Heart left ventricle (tissue), 16 donors: ENCODE measurements at places on chromosomes 5 and 9. TPM values are rescaled to one million over a fixed set of nuclear protein-coding genes. Genes with fewer than 3 reads are reported as not detected.
A peak's percentile ranks its signal among the peaks of the same experiment; 100 is the strongest.

- H3K27ac ChIP-seq, result no peak overlapping the region
- no peak overlapping the region for H3K4me3 ChIP-seq
- H3K36me3 ChIP-seq, result no peaks in the 10 kb centered on the region
- no peak for DNase-seq
- H3K27me3 ChIP-seq, result no peaks in the 10 kb centered on the region
These were observed 13.4 kb upstream of the PCSK5 start for GRCh38 chr9:75876999-75877640.

Gene FAM53C
- polyA plus RNA-seq, result 18.3 TPM

Gene ADAMTS16
- not detected for polyA plus RNA-seq

DNA sequence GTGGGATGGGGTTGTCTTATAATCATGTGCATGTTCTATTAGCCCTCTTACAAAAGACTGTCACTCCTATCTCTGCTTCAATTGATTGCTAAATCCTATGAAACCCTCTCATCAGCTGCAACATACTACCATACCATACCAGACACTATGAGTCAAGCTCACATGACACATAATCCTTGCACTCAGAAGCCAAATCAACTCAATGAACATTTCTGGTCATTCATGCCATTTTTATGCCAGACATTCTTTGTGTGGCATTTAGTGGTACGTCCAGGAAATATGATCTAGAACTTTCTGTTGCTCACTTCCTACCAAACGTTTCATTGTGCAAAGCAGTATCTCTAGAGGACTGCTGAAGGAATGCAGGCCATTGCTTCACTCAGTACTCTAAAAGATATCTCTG lies 159.2 kb upstream of the GNA14 start:
- no peaks in the 10 kb centered on the region for H3K36me3 ChIP-seq
- no peak for DNase-seq
- H3K27ac ChIP-seq, result no peak overlapping the region
- H3K4me3 ChIP-seq, result no peak overlapping the region

Gene SPATA31A3
- not detected for polyA plus RNA-seq

DNA sequence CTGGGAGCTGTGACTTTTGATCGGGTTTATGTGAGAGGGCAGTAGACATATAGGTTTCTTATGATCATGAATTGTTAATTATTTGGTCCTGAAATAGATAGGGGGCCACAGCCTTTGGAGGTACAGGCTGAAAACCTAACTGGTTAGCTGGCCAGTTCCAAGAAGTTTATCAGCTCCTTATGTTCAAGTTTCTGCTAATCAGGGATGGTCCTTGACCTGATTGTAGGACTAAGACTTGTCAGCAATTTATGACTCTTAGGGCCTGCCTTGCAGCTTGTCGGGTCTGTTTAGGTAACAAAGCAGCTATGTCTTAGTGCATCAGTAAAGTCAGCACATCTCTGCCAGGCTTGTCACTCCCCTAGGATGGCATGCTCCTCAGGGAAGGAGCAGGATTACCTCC lies 151.8 kb upstream of the RUSC2 start:
- no peak for DNase-seq
- peaks cover 8% of the 10 kb centered on the region for H3K36me3 ChIP-seq
- H3K27ac ChIP-seq, result no peak overlapping the region
- peaks cover 17% of the 10 kb centered on the region for H3K4me1 ChIP-seq

GRCh38 chr9:134644725-134645606 lies 3.4 kb downstream of the COL5A1 start:
- no peaks in the 10 kb centered on the region for H3K27me3 ChIP-seq
- H3K4me3 ChIP-seq, result peak overlapping the region; percentile 51
- peak; percentile 69 for DNase-seq
- H3K4me1 ChIP-seq, result peaks cover 38% of the 10 kb centered on the region
- H3K27ac ChIP-seq, result peak overlapping the region; percentile 42

GRCh38 chr5:10729320-10730042 lies 31.6 kb downstream of the DAP start:
- peaks cover 7% of the 10 kb centered on the region for H3K36me3 ChIP-seq
- peak overlapping the region; percentile 6 for H3K27ac ChIP-seq
- H3K4me1 ChIP-seq, result peaks cover 11% of the 10 kb centered on the region
- H3K27me3 ChIP-seq, result no peaks in the 10 kb centered on the region

GRCh38 chr9:77947651-77948050 lies 84.0 kb downstream of the GNAQ start:
- H3K4me3 ChIP-seq, result no peak overlapping the region
- no peaks in the 10 kb centered on the region for H3K27me3 ChIP-seq
- H3K27ac ChIP-seq, result no peak overlapping the region

- no peak for DNase-seq
- H3K27ac ChIP-seq, result no peak overlapping the region
- no peak overlapping the region for H3K4me3 ChIP-seq
- no peaks in the 10 kb centered on the region for H3K27me3 ChIP-seq
These were observed 64.8 kb upstream of the PLCXD3 start for GRCh38 chr5:41575110-41575779.

GRCh38 chr5:143968071-143968878 lies 156.3 kb downstream of the HMHB1 start:
- no peaks in the 10 kb centered on the region for H3K36me3 ChIP-seq
- H3K27ac ChIP-seq, result no peak overlapping the region
- no peaks in the 10 kb centered on the region for H3K27me3 ChIP-seq
- no peak overlapping the region for H3K4me3 ChIP-seq
- no peak for DNase-seq

DNA sequence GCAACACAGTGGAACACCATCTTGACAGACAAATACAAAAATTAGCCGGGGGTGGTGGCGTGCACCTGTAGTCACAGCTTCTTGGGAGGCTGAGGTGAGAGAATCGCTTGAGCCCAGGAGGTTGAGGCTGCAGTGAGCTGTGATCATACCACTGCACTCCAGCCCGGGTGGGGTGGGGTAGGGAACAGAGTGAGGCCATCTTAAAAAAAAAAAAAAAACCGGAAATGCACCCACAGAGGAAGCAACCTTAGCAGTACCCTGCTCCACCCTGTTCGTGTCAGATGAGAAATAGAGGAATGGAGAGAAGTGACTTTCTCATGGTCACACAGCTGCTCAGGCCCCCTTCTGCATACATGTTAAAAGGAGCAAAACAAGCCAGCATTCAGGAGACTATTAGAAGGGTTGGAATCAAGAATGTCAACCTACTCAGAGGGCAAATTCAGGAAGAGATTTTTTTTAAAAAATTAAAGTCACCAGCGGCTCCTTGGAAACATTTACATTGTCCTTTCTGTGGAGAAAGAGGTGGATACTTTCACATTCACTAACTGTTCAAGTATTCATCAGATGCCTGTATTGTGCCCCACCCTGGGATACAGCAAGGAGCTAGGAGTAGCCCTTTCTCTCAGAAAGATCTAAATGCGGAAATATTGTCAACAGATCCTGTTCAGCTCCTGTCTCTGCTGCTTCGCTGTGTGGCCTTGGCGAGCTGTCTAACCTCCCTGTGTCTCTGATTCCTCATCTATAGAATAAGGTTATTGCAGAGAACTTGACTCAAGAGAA lies 41.0 kb downstream of the CYFIP2 start:
- no peak overlapping the region for H3K27ac ChIP-seq
- no peak for DNase-seq
- no peak overlapping the region for H3K4me3 ChIP-seq
- H3K36me3 ChIP-seq, result no peaks in the 10 kb centered on the region
- H3K4me1 ChIP-seq, result no peaks in the 10 kb centered on the region
- no peaks in the 10 kb centered on the region for H3K27me3 ChIP-seq

DNA sequence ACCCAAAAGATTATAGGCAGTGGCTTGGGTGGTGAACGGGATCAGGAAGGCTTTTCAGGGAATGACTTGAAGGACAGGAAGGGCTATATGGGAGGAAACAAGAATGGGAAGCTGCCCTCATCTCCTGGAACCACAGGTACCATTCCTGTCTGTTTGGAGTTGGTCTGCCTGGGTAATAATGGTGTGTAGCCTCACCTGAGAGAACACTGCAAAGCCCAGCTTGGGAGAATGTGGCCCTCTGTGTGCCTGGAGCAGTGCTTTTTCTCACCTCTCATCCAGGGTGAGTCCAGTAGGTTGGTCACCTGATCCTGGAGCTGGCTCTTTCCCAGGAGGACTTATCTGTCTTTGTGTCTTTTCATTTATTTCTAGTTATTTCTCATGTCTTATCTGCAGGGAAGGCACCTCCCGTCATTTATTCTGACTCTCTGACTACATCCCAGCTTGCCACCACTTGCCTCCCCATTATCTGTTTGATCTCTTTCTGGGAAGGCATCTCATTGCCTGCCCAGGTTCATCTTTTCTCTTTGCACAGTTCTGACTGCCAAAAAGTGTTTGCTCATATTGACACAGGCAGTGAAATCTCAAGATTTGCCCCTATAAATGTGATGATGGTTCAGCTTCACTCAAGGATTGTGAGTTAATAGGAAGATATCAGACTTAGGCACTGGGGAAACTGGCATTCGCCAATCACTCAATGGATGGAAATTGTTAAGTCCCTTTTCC lies 22.5 kb upstream of the OR2S2 start:
- H3K36me3 ChIP-seq, result no peaks in the 10 kb centered on the region
- no peak overlapping the region for H3K27ac ChIP-seq
- H3K4me3 ChIP-seq, result no peak overlapping the region
- no peaks in the 10 kb centered on the region for H3K4me1 ChIP-seq
- H3K27me3 ChIP-seq, result no peaks in the 10 kb centered on the region

DNA sequence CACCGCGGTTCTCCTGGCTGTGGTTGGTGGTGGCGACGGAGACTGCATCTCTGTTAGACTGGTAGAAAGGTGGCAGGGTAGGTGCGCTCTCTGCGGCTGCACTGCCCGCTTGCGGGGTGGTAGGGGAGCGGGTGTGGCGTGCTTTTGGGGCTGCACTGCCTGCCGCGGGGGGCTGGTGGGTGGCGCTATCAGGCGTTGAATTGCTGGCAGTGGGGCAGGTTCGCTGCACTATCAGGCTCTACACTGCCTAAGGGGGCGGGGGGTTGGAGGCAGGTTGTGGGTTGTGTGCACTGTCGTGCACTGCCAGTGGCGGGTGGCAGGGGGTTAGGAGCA lies 21.0 kb upstream of the TRIM52 start:
- H3K27me3 ChIP-seq, result no peaks in the 10 kb centered on the region
- DNase-seq, result no peak
- no peak overlapping the region for H3K27ac ChIP-seq
- no peaks in the 10 kb centered on the region for H3K4me1 ChIP-seq

Gene ORM2
- polyA plus RNA-seq, result not detected

Gene PCDHGA1
- polyA plus RNA-seq, result 1.3 TPM

DNA sequence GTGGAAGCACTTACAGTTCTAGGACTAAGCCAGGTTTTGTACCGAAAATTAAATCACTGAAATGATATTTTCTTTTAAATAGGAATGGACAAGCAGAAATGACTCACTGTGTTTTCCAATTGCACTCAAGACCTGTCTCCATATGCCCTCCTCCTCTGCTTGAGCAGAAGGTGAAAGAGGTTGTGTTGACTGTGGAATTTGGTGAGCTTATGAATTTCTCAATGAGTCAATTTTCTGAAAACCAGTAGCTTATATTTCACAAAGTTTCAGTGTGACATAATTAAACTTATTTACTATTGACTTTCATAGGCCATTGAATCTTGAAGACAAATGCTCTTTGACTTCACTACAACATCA lies 249.9 kb downstream of the NPR3 start:
- no peak overlapping the region for H3K4me3 ChIP-seq
- no peak for DNase-seq
- no peaks in the 10 kb centered on the region for H3K4me1 ChIP-seq
- H3K27ac ChIP-seq, result no peak overlapping the region
- no peaks in the 10 kb centered on the region for H3K27me3 ChIP-seq
- no peaks in the 10 kb centered on the region for H3K36me3 ChIP-seq

GRCh38 chr9:132585954-132586829 lies 3.8 kb downstream of the BARHL1 start:
- no peak overlapping the region for H3K4me3 ChIP-seq
- peaks cover 14% of the 10 kb centered on the region for H3K4me1 ChIP-seq
- no peak overlapping the region for H3K27ac ChIP-seq
- H3K36me3 ChIP-seq, result no peaks in the 10 kb centered on the region
- H3K27me3 ChIP-seq, result peaks cover 94% of the 10 kb centered on the region

Gene NTNG2
- 2.2 TPM for polyA plus RNA-seq

GRCh38 chr9:36401897-36402480 lies 1.9 kb upstream of the RNF38 start:
- no peaks in the 10 kb centered on the region for H3K36me3 ChIP-seq
- no peak overlapping the region for H3K27ac ChIP-seq
- H3K4me3 ChIP-seq, result no peak overlapping the region
- no peaks in the 10 kb centered on the region for H3K27me3 ChIP-seq

- no peak overlapping the region for H3K27ac ChIP-seq
- DNase-seq, result no peak
- no peak overlapping the region for H3K4me3 ChIP-seq
- H3K36me3 ChIP-seq, result no peaks in the 10 kb centered on the region
- H3K27me3 ChIP-seq, result no peaks in the 10 kb centered on the region
These were observed 140.6 kb downstream of the C5orf15 start for GRCh38 chr5:133827830-133828229.

DNA sequence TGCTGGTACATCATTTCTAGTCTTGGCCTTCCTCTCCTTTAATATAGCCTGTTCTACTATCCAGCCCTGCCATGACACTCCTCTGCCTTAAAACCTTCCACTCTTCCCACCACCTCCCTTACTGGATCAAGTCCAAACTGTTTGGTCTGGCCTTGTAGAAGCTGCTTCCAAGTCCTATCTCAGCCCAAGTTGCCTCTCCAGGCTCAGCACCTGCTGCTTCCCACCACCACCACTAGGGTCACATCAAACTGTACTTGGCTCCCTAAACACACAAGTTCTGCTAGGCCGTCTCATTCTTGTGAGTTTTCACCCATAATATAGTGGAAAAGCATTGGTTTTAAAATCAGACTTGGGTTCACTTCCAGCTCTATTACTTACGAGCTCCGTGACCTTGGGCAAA lies 1.4 kb downstream of the NDUFA8 start:
- peak overlapping the region; percentile 75 for H3K4me3 ChIP-seq
- H3K27ac ChIP-seq, result no peak overlapping the region
- DNase-seq, result no peak
- H3K36me3 ChIP-seq, result no peaks in the 10 kb centered on the region
- no peaks in the 10 kb centered on the region for H3K27me3 ChIP-seq

DNA sequence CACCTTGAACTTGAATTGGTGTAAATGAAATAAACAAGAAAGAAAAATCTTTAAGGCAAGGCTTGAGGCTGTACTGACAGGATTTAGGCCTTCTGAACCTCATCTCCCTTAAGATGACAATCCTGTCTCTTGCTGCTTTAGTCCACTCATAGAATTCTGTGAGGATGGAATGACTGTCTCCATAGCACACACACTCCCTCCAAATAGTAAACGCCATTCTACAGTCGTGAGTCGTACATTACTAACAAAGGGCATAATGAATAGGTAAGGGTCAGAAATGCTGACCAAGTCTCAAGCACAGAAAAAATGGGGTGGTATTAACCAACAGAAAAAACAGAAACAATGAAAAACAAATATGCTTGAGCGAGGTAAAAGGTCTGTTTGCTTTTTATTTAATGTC lies 71.8 kb upstream of the SIMC1 start:
- no peaks in the 10 kb centered on the region for H3K27me3 ChIP-seq
- no peak overlapping the region for H3K4me3 ChIP-seq
- no peaks in the 10 kb centered on the region for H3K36me3 ChIP-seq
- no peak for DNase-seq
- H3K4me1 ChIP-seq, result no peaks in the 10 kb centered on the region
